Fibroblast of villous mesenchyme (primary cell): ENCODE measurements at places on chromosomes 1 and 21. TPM values are rescaled to one million over a fixed set of nuclear protein-coding genes. Genes with fewer than 3 reads are reported as not detected.

- no peak for DNase-seq
These were observed 15.5 kb upstream of the DISC1 start for GRCh38 chr1:231611111-231611510.

DNA sequence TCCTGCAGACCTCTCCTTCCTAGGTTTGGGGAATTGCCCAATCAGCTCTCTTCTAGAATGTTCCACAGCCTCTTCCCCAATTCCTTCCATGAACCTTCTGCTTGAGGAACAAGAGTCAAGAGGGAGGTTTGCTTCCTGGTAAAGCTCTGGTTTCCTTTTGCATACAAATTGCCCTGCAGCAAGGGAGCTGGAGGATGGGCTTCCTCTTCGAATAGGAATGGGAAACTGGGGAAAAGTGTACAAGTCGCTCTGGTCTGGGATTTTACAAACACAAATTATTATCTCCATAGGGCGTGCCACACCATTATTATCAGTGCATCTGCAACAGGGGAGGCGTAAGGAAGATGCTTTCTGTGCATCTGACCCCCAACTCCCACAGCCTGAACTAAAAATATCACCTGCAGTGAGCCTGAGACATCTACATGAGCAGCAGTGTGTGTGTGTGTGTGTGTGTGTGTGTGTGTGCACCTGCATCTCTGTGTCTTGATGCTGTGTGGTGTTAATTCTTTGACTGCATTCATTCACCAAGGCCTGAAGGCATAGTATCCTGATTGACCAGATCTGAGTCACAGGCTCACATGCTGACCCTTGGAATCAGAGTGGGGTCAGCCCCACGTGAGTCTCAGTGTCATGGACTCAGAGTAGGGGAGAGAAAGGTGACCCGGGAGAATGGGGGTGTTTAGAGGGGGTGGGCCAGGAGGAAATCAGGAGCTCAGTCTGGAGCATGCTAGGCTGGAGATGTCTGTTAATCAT lies 272.9 kb downstream of the KAZN start:
- DNase-seq: no peak

RLF gene
- 20.3 and 26.3 TPM in 2 replicates for total RNA-seq

OTUD7B gene
- total RNA-seq: 15.1 and 15.8 TPM in 2 replicates
